ENCODE measurements at places on chromosomes 7 and 10.

DNA sequence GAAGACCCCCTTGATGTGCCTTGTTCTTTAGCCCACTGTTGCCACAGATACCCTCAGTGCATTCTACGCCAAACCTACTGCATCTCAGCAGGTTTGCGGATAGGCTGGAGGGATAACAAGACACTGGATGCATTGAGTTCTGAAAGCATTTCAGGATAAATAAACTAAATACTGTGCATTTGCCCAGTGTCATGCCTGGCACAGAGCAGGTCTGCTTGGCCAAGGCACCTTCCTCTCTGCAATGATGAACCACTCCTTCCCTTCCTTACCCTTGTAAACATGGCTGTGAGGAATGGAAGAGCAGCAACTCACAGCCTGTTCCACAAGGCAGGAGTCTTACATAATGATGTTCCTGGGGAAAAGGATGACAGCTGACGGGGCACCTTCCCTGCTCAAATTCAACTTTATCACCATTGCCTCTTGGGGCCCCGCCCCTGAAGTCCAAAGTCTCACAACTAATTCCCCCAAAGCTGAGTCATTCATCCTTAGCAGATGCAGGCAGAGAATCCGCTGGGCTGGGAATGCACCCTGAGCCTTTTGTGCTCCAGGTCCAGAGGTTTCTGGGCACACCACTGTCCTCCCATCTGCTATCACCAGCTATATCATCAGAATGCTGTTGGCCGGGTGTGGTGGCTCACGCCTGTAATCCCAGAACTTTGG, 11.6 kb downstream of the DDX56 start:
- no peak for DNase-seq

DNA sequence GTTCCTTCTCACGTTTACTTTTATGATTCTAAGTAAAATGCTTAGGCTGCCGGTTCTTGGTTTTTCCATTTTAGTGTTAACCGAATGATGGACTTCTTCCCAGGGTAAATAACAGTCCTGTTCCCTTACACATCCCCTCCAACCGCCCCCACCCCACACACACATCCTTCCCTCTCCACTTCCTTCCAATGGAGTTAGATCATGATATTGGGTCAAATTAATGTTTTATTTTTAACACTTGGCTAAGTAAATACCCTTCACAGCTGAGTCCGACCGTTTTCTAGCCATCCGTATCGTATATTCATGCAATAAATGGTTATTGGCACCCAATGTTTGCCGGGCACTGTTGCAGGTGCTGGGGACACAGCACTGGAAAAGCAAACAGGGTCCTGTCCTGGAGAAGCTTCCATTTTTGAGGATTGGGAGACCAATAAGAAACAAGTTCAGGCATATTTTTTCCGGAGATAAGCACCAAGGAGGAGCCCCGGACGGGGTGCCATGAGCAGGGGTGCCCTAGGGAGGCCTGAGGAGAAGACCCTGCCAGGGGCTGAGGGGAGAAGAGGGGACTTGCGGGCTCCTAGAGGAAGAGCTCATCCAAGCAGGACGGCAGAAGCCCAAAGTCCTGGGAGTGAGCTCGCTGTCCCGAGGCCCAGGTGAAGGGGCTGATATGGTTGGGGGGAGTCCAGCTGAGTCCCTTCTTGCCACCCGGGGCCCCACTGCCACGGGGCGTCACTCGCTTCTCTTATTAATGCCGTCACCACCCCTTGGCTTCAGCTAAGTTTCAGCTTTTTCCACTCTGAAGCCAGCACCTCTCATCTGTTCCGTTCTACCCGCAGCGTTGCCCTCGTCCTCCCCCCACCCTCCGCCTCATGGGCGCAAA, 126.0 kb upstream of the RET start:
- no peak for DNase-seq

DNA sequence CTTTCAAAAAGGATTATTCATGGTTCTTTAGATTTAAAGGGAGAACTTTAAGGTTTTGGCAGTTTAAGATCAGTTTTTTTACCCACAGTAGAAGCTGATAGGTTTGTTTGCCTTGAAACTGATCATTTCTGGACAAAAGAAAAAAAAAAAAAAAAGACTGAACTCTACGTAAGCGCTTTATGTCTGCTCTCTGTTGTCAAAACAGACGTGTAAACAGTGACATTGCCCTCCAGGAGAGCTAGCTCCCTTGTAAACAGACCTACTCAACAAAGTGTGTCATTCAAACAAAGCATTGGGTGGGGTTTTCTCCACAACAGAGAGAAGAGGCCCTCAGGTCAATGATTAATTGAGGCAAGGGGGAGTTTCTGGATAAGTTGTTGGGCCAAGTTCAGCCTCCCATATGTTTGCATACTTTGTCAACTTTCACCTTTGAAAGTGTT, 568.1 kb upstream of the LRRN3 start:
- no peak for DNase-seq

DNA sequence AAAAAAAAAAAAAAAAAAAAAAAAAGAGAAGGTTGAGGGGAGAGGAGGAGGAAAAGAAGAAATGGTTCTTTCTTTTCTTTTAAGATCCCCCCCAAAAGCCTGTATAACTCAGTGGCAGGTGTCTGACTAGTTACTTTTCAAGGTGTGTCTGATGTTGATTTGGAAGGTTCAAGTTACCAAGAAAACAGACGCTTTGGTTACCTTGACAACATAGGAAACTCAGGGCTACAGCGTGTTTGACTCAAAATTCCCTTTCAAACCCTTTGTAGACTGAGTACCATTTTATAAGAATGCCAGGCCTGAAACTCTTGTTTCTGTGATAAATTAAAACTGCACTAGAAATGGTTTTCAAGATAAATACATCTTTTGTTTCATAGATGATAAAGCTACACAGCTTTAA, 286.8 kb downstream of the SKIDA1 start:
- DNase-seq, result no peak
